SW 1271 (cell line): ENCODE measurements at places on chromosomes 13 and 19.

GRCh38 chr19:18861235-18861634 lies 29.5 kb downstream of the UPF1 start:
- DNase-seq, result no peak

GRCh38 chr13:110705356-110705825 lies 525 bp downstream of the CARS2 start:
- no peak for DNase-seq

DNA sequence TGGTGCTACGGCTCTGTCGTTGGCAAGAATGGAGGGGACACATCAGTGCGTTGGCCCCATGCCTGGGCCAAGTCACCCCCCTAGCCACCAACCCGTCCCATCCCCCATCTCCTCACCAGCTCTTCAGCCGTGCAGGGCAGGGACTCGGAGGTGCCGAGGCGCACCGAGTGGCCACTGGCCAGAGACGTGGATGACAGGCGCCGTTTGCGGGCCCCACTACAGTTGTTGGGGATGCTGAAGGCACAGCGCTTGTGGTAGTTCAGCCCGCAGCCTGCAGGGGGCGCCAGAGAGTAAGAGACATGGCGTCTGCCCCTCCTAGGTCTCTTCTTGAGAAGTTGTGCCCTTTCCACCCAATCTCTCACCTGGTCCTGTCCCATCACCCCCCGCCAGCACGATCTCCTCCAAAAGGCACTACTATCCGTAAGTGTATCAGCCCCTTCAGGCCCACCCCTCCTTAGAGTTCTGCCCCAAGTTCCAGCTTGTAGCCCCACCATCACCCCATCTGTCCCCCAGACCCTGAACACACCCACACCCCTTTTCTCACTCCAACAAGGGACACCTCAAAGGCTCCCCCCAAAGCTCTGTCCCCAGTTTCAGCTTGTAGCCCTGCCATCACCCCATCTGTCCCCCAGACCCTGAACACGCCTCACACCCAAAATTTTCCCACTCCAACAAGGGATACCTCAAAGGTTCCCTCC lies 12.4 kb downstream of the PRKD2 start:
- DNase-seq, result no peak

DNA sequence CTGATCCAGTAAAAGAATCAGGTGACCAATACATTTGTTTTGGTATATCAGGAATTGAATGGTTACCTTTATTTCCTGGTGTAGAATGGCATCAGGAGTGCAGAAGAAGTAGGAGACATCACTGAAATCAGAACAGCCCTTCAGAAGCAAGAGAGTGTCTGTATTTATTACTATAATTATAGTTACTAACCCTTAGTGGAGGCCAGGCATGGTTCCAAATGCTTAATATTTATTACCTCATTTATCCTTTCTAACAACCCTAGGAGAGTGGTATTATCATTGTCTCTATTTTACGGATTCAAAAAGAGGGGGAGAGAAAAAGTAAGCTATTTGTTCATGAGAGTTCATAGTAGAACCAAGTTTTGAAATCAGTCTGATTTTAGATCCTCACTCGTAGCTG lies 1292.9 kb downstream of the PCDH9 start:
- DNase-seq, result no peak

DNA sequence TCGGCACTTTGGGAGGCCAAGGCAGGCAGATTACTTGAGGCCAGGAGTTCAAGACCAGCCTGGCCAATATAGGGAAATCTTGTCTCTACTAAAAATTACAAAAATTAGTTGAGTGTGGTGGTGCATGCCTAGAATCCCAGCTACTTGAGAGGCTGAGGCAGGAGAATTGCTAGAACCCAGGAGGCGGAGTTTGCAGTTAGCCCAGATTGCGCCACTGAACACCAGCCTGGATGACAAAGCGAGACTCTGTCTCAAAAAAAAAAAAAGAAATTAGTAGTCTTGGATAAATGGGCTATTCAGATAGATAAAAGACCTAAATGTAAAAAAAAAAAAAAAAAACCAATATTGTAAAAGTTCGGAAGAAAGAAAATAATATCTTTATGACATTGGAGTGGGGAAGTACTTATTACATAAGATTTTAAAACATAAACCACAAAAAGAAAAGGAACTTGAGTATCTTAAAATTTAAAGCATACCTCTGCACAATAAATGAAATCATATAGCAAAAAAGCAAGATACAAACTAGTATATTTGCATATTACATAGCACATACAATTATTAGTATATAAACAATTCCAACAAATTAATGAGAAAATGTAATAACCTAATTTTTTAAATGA lies 26.7 kb upstream of the RNASEH2B start:
- DNase-seq, result no peak

- DNase-seq, result no peak
Measured at GRCh38 chr19:33724721-33725060, 72.0 kb upstream of the KCTD15 start.

- no peak for DNase-seq
Measured at GRCh38 chr19:38316477-38317067, 825 bp upstream of the YIF1B start.

DNA sequence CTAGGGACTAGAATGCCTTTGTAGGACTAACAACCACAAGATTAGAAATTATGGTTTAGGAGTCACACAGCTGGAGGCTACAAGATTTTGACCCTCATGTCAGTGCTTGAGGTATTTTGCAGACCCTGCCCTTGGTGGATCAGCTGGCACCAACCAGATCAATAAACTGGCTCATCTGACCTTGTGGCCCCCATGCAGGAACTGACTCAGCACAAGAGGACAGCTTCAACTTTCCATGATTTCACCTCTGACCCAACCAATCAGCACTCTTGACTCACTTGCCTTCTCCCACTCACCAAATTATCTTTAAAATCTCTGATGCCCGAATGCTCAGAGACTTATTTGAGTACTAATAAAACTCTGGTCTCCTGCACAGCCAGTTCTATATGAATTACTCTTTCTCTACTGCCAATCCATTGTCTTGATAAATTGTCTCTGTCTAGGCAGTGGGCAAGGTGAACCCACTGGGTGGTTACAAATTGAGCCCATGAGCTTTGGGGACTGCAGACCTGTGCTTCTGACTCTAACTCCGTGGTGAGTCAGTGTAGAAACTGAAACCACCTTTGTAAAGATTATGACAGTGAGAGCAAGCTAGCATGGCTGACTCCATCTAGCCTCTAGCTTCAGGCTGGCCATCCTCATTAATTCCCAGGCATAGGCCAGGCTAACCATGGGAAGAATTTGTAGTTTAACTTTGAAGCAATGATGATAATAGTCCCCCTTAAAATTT lies 33.9 kb upstream of the CEACAM8 start:
- no peak for DNase-seq
